ENCODE measurements at places on chromosomes 1 and 21.

- DNase-seq: no peak
Measured at GRCh38 chr1:221849110-221849509, 107.2 kb upstream of the DUSP10 start.

DNA sequence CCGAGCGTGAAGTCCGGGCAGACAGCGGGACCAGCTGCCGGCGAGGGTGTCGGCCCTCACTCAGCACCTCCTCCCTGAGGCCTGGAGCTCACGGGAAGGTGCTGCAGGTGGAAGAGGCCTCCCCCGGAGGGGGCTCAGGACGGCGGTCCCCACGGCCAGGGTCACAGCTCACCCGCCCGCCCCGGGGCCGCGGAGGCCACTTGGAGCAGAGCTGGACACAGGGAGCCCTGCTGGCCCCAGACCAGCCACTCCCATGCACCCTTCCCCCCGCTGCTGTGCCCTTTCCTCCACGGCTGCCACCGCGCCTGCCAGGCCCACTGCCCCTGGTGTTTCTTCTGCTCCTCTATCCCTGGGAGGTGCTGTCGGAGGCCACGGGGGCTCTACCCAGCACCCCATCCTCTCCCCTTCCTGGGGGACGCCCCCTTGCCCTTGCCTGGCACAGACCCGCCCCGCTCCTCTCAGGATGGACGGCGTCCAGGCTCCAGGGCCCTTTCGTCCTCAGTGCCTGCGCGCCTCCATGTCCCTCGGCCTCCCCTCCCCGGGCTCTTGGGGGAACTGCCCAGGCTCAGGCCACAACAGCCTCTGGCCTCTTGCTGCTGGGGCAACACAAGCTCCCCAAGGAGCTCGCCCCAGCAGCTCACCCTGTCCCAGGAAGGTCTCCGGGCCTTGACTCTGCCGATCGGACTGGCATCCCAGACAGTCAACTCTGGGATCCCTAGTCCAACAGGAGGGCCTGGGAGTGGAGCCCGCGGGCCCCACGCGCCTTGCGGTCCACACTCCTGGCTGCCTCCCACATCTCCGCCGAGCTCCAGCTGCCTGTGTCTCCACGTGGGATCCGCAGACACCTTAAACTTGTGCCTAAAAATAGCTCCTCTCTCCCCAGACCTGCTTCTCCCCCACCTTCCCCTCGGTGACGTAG is 4.1 kb downstream of the TMEM240 start:
- DNase-seq: no peak

- DNase-seq: no peak
Measured at GRCh38 chr1:172135076-172135672, 285.3 kb upstream of the C1orf105 start.

DNA sequence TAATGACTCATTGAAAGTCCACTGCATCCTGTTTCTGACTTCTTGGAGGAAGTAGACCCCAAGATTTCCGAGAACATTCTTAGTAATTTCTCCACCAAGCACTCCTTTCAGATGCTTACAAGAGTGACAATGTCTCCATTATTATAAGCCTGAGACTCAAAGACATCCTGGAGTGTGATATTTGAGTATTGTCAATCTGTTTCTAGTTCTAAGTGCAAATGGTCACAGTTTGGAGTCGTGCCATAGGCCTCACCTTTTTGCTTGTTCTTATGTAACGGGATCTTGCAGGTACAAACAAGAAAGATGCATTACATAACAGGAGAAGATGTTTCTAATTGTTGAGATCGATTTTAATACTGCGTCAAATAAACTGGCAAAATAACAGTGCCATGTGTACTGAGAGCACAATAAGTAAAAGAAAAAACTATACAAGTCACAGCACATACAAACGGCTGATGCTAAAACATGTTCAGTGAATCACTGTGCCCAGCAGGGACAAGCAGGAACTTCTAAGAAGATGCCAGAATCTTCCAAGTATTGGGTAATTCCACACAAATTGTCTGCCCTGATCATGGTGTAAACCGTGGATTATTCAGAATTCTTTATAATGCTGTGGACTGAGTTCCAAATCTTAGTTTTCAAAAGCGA is 54.1 kb downstream of the CD2 start:
- no peak for DNase-seq

DNA sequence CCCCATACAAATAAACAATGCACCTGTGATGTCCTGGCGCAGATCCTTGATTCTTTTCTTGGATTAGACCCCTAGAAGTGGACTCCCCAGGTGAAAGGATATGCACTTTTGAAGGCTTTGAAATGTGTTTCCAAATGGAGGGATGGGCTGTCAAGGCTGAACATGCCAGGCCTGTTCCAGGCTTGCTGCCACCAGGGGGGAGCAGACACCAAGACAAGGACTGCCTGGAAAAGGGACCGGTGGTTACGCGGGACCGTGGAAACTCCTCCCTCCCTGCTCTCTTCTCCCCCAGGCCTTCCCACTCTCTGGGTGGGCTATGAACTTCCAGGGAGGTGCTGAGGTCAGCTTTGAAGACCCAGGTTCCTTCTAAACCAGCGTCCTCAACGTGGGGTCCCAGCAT is 12.7 kb downstream of the C1QB start:
- DNase-seq: no peak

GRCh38 chr1:24117722-24118409 is 5.9 kb upstream of the MYOM3 start:
- no peak for DNase-seq

- no peak for DNase-seq
Measured at GRCh38 chr1:66055092-66055491, 262.4 kb downstream of the PDE4B start.

DNA sequence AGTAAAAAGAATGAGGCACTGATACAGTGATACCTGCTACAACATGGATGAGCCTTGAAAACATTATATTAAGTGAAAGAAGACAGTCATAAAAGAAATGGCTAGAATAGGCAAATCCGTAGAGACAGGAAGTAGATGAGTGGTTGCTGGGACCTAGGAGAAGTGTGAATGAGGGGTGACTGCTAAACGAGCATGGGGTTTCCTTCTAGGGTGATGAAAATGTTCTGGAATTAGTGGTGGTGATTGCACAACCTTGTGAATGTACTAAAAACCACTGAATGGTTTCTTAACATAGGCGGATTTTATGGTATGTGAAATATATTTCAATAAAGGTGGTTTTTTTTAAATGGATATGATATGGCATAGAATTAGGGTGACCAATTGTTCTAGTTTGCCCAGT is 12.6 kb upstream of the SERINC2 start:
- no peak for DNase-seq

GRCh38 chr1:33228935-33229487 is 27.3 kb upstream of the ZNF362 start:
- DNase-seq: no peak

- DNase-seq: no peak
Measured at GRCh38 chr1:232142403-232143314, 487.3 kb downstream of the SIPA1L2 start.

- DNase-seq: no peak
Measured at GRCh38 chr1:114344656-114345055, 166.3 kb downstream of the TRIM33 start.

- no peak for DNase-seq
Measured at GRCh38 chr1:152870831-152871730, 7.0 kb upstream of the SMCP start.

GRCh38 chr1:96688767-96689166 is 32.8 kb upstream of the PTBP2 start:
- peak; percentile 4 for DNase-seq

- no peak for DNase-seq
Measured at GRCh38 chr1:52403566-52404115, 582 bp downstream of the ORC1 start.

DNA sequence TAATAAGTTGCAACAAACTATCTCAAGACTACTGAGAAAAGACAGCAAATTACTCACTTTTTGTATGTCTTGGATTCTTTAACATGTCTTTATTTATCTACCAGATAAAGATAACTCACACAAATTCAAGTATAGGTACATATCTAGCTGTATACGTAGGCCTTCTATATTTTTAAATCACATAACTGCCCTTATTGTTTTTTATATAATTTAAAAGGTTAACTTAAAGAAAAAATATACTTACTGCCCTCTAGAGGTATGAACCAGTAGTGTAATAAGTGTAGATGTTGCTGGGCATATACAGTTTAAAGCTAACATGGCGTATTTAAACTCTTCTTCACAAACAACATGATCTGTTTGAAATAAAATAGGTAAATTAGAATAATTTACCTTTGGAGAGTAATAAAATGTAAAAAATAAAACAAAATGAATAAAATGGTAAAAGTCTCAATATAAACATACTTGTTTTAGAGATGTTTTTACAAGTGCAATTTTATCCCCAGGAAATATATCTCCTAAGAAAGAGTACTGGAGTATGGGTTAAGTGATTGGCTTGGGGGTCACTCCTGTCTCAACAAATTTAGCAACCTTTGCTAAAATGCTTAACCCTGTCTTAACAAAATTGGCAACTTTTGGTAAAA is 235.2 kb downstream of the KCNT2 start:
- no peak for DNase-seq

- DNase-seq: no peak
Measured at GRCh38 chr1:219575563-219575962, 37.3 kb downstream of the ZC3H11B start.

DNA sequence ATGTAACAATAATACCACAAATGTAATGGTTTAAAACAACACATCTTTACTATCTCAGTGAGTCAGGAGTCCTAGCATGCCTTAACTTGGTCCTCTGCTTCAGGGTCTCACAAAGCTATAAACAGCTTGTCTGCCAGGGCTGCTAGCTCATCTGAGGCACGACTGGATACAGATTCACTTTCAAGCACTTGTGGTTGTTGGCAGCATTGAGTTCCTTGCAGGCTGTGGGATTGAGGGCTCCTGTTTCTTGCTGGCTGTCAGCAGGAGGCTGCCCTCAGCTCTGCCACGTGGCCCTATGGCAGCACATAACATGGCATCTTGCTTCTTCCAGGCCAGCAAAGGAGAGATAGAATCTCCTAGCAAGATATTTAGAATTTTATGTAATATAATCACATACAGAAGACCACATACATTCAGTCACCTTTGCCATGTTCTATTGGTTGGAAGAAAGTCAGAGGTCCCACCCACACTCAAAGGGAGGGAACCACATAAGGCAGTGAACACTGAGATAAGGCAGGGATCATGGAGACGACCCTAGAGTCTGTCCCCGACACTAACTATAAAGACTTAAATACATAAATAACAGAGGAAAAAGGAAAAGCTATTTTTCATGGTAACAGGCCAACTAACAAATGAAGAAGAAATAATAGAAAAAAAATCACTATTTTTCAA is 18.9 kb upstream of the IPP start:
- no peak for DNase-seq

DNA sequence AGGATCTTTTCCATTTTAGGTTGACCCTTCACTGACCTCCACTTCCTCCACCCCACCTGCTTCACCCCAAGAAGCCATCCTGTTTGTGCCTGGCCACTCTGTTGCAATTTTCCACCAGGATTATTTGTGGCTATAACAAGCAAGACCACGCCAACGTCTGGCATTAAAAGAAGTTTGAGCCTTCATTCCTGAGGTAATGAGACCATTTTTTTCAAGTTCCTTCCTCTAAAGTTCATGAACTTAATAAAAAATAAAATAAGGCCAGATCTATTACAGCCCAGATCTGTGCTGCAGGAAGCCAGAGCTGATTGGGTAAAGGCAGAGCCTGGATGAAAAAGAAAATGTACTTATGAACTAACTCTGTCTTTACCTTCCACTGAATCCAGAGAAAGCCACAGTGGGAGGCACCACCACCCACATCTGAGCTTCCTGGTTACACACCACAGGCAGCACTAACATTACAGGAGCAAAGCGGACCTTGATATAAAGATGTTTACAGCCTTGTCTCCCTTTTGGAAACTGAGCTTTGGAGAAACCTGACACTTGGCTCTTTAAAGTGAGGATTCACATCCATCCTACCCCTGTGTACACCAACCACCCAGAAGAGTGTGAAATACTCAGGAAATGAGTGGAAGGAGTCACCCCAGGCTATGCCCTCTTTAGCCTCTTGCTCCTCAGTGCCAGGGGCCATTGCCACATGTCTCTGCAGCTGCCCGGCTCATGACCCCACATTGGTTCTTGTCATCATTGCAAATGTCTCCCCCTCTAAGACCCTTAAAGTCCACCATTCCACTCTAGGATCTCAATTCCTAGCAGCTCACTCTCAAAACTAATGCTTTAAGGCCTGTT is 293.6 kb downstream of the PLPP3 start:
- no peak for DNase-seq

- no peak for DNase-seq
Measured at GRCh38 chr1:147472489-147472888, 68.8 kb upstream of the BCL9 start.

- no peak for DNase-seq
Measured at GRCh38 chr1:110035236-110035752, 870 bp downstream of the STRIP1 start.

- DNase-seq: no peak
Measured at GRCh38 chr1:165674599-165674998, 23.8 kb downstream of the ALDH9A1 start.

DNA sequence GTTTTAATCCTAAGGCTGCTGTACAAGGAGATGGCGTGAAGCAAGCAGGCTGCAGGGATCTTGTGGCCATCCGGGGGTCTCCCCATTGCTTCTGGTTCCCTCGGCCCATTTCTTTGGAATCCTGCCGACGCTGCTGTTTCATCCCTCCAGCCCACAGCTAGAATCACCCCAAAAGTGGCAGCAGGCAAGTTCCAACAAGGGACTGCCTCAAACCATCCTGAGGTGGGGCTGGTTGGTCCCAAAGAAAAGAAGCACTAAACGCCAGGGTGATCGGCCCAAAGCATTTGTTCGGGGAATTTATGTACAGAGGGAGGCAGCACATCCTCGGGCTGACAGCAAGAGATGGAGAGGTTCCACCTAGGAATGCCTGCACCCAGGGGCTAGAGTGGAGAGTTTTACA is 4.5 kb upstream of the MIB2 start:
- no peak for DNase-seq

DNA sequence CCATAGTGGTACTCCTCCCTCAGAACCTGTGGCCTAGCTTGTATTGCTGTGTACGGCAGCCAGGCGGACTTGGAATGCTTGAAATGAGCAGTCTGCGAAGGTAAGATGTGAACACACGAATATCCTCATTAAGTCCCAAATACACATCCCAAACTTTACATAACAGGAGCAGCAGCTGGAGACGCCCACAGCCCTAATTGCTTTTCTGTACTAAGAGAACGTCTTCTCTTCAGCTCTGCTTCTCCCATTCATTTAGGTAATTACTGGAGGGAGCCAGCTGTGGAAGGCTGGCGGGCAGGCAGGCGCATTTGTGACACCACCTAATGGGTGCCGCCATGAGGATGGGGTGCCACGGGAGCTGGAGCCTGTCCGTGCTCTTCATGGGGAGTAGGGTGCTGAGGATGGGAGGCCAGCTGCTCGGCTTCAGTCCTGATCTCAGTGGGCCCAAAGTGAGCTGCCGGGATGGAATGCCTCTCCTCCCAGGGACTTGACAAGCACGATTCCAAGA is 66.6 kb upstream of the POU3F1 start:
- DNase-seq: no peak
